ENCODE measurements at places on chromosomes 11 and 22. TPM values are rescaled to one million over a fixed set of nuclear protein-coding genes. Genes with fewer than 3 reads are reported as not detected.

KRTAP5-10 gene
- not detected for total RNA-seq

TPBGL gene
- total RNA-seq, result 0.25 TPM

- no peak for DNase-seq
Measured at GRCh38 chr11:36333897-36334296, 37.8 kb downstream of the PRR5L start.

GRCh38 chr11:130124096-130124495 lies 35.5 kb upstream of the ST14 start:
- DNase-seq, result no peak

GRCh38 chr11:35792846-35793192 lies 130.2 kb downstream of the TRIM44 start:
- no peak for DNase-seq

DNA sequence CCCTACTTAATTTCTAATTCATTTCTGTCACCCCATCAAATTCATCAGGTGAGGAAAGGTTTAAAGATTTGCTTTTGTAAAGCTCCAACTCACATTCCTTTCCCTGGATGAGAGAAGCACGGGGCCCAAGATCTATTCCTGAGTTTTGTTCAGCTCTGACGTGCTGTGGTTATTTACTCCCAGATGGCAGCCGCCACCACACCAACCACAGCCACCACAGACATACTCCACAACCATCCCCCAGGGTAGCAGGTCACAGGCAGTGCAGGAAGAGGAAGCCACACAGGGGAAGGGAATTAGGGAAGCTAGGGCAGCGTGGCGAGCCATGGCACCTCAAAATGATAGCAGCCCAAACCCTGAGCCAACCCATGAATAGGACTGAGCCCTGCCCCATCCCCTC lies 63.5 kb upstream of the CSNK2A3 start:
- DNase-seq, result no peak

DNA sequence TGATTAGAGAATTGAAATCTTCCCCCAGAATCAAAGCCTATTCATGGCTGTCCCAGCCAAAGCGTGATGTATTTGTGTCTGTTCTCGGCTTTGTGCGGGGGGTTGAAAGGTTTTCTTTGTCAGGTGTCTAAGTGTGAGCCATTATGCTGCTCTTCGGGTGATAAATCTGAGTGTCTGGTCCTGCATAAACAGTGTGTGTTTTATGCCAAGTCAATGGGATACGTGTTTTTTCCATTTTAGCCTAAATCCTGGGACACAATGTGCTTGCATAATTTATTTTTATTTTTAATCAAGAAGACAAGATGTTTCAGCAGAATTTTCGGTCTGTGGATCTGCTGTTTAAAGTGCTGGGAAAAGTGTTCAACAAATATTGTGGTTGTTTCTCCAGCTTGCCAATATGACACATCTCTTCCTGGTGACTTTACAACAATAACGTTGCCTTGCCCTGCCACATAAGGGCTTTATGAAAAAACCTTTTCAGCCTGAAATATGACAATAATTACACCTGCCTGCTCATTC lies 267.8 kb downstream of the TBC1D22A start:
- no peak for DNase-seq

DNA sequence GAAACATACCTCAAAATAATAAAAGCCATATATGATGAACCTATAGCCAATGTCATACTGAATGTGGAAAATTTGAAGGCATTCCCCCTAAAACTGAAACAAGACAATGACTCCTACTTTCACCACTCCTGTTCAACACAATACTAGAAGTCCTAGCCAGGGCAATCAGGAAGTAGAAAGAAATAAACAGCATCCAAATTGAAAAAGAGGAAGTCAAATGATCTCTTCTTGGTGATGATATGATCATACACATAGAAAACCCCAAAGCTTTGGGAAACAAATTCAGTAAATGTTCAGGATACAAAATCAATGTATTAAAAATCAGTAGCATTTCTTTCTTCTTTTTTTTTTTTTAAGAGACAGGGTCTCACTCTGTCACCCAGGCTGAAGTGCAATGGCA lies 109.9 kb downstream of the DLG2 start:
- DNase-seq, result no peak

- no peak for DNase-seq
Measured at GRCh38 chr11:90587896-90588295, 365.0 kb upstream of the CHORDC1 start.

DNA sequence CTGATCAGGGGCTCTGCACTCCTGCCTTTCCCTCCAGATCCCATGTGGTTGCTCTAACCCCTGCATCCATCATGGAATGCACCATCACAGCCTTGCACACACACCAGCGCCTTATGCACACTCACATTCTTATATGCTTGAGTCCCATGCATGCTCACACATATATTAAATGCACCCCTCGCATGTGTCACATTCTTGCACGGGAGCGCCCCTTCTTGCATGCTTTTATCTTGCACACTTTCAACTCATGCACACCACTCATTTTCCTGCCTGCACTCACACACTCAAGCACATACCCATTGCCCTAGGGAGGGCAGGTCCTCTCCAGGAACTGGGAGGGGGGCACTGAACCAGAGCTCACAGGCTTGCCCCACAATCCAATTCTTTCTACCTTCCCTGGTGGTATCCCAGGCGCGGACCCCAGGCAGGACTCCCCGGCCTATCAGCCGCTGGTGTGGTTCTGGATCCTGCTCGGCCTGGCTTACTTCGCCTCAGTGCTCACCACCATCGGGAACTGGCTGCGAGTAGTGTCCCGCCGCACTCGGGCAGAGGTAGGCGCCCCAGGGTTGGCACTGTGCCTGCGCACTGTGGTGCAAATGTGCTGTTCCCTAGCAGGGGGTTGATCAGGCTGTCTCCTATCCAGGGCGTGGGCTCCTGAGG lies 2.3 kb upstream of the CATSPERZ start:
- no peak for DNase-seq

Data from activated T-helper 2 cell treated with anti-CD3 and anti-CD28 coated beads, Interferon-gamma antibody, Interleukin-2, Interleukin-4, amounts not matched to agents 10 μg/mL and 5 μg/mL and 100 μg/mL, durations not matched to agents 14 hours and 24 hours and 36 hours (primary cell).